ENCODE measurements at places on chromosomes 4 and X. TPM values are rescaled to one million over a fixed set of nuclear protein-coding genes. Genes with fewer than 3 reads are reported as not detected.

The TDO2 gene
- 0.82 TPM for total RNA-seq

The EFHC2 gene
- 4.4 TPM for total RNA-seq

The RASGEF1B gene
- total RNA-seq, result 140 TPM

The SPANXC gene
- total RNA-seq, result not detected

Measured in camera-type eye (tissue), 1 donor.